T-helper 2 cell (primary cell): ENCODE measurements at places on chromosomes 4 and X.

DNA sequence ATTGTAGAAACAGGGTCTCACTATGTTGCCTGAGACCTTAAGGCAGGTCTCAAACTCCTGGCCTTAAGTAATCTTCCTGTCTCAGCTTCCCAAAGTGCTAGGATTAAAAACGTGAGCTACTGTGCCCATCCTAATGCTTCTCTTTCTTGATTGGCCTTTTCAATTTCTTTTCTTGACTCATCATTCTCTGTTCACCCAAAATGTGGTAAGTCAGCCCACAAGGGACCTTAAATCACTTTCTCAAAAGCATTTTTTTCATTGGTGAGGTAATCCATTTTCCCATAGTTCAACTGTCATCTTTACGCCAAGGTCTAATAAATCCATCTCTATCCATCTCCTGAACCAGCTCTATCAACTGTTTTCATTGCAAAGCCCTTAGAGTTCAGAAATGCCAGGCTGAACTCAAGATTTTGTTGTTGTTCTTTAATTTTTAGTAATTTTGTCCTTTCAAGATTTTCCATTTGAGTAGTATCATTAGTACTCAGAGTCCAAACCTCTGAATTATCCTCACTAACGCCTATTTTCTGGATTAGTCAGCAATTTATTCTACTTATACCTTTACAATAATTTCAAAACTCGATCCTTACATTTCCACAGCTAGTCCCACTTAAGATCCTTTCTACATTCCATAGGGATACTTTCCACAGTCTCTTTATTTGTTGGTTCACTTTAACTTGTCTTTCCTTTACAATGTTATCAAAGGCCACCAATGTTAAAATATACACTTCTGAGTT, 528.6 kb downstream of the IL15 start:
- DNase-seq: no peak

DNA sequence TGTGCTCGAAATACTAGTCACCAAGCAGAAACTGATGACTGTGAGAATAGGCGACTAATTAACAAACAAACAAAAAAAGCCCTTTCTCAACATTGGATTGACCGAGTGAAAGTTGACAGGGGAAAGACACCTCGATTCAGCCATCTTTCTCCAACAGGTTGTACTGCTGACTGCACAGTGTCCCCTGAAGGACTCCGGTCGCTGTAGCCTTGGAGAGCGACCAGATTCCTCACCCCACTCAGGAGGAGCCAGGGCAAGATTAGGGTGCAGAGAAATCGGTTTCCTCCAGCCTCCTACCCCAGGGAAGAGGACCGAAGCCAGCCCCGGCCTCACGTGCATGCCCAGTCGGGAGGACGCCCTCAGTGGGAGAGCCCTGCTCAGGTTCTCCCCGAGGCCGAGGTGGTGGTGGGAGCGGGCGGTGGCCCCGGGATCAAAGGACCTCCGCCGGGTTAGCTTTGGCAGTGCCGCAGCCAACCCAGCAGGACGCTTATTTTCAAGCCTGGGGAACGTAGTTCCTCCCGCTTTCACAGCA, 1.1 kb upstream of the RAP1GDS1 start:
- no peak for DNase-seq

GRCh38 chrX:53317365-53318069, 36.1 kb upstream of the IQSEC2 start:
- DNase-seq: peak; percentile 54

DNA sequence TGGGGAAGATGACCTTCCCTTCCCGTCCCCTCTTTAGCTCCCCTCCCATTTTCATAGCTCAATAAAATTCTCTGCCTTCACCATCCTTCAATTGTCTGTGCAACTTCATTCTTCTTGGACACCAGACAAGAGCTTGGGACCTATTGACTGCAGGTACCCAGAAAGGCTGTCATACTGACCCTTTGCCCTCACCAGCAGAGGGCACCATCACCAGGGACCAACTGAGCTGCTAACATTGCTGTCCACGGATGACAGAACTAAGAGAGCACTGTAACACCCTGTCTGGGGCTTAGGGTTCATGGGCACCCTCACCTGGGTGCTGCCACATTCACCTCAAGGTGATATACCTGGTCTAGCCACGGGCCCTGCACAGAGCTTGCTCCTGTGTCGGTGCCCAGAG, 141.3 kb upstream of the VCX3B start:
- DNase-seq: no peak

DNA sequence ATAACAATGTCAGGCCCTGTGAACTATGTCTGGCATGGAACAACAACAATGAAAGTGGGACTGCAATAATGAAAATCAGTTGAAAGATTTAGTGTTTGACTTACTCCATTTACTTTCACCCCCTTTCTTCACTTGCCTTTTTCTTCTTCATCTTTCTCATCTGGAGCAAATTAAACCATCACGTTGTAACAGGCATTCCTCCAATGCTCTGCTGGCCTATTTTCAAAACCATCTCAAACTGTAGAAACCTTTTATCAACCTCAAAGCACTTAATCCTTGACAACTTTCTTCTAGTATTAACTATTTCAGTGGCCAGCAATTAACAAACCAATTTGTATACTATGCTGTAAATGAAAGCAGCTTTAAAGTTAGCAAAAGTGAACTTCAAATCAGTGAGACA, 8.3 kb downstream of the KLHL13 start:
- no peak for DNase-seq

- no peak for DNase-seq
These were observed 106.6 kb upstream of the NAP1L5 start for GRCh38 chr4:88804234-88804633.

DNA sequence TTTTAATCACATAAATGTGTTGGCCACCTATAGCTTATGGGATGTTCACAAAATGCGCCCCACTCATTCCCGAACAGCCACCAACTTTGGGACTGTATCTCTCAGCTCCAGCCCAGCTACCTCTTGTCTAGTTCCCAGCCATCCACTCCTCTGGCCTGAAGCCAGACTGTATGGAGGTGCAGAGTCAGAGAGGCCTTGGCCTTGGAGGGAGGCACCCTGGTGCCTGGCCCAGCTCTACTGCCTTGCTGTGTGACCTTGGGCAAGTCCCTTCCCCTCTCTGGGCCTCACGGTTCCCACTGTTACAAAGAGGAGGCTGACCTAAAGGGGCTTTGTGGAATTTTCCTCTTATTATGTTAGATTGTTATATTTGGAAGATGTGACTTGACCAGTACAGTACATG, 13.9 kb downstream of the MAMLD1 start:
- no peak for DNase-seq

- DNase-seq: no peak
These were observed 339.1 kb downstream of the GALNTL6 start for GRCh38 chr4:172152284-172152683.

GRCh38 chrX:120136840-120137239, 21.1 kb upstream of the RHOXF1 start:
- DNase-seq: no peak

GRCh38 chr4:24559889-24560288, 24.5 kb downstream of the DHX15 start:
- DNase-seq: no peak

DNA sequence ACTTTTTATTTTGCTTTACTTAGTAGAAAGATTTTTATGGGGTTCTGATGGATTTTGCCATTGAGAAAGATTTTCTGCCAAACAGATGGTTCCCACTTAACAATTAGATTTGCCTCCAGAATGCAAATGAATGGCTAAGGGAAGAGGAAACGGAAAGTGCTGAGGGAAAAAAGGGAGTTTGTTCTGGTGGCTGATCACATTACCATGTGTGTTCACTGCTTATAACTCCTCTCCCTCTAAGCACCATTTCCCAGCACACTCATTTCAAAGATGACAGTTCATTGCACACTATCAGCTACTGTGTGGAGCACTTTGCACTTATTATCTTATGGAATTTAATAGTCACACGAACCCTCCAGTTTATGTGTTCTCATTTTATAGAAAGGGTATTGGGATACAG, 68.0 kb upstream of the GRID2 start:
- DNase-seq: no peak

GRCh38 chr4:5891563-5892322, 1.1 kb downstream of the CRMP1 start:
- no peak for DNase-seq
